ENCODE measurements at places on chromosomes 13 and 19.

- DNase-seq = no peak
Measured at GRCh38 chr13:40343550-40344269, 322.7 kb downstream of the FOXO1 start.

GRCh38 chr13:73273745-73274144 lies 214.9 kb downstream of the KLF5 start:
- peak; percentile 49 for DNase-seq

- DNase-seq = no peak
Measured at GRCh38 chr13:81872581-81872980, 1531.7 kb upstream of the SPRY2 start.

DNA sequence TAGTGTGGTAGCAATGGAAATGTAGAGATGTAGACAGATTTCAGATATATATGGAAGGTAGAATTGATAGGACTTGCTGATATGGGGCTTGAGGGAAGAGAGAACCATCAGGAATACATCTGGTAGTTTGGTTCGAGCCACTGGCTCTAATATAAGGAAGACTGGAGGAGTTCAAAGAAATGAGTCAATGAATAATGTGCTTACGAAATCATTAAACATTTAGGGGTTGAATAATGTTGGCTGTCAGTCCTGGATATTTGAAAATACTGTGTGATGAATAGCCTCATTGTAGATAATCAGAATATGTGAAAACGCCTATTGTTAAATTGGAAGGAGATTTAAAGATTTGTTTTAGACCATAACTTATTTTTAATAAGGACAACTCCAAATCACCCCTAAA lies 21.6 kb downstream of the SGCG start:
- no peak for DNase-seq

DNA sequence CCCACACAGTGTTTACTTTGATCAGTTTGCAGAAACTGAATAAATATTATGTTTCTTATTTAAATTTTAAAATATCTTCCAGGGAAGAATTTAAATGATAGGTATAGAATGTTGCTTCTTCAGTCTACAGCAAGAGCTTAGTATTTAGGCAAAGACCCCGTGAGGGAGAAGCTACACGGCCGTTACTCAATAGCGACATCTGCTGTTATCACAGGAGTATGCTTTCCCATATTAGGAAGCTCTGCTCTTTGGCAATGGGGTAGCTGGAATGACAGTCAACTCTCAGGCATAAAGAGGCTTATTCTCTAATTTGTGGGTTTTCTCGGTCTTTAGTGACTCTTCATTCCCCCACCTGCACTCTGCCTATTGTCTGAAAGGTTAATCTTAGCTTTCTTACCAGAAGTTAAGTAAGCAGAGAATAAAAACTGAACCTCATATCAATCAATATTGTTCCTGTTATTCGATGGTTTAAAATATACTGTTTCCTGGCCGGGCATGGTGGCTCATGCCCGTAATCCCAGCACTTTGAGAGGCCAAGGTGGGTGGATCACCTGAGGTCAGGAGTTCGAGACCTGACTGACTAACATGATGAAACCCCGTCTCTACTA lies 13.2 kb upstream of the LHFPL6 start:
- DNase-seq = peak; percentile 28

- DNase-seq = no peak
Measured at GRCh38 chr13:40186041-40186440, 480.4 kb downstream of the FOXO1 start.

GRCh38 chr19:3625996-3626472 lies 556 bp downstream of the CACTIN start:
- no peak for DNase-seq

DNA sequence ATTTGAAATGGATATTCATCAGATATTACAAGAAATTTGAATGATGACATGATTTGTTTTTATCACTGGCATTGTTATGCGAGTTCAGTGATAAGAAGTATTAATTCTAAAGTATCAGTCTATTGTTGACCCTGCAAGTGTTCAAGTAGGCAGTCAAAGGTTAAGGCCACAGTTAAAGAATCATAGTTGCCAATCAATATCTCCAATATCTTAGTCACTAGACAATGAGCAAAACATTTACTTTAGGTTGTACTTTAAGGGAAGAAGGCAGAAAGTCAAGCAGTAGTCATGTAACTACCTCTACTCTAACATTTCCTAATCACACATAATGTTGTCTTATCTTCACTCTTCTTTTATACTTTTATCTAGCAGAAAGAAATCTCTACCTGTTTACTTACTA lies 709.8 kb downstream of the PCDH17 start:
- no peak for DNase-seq

DNA sequence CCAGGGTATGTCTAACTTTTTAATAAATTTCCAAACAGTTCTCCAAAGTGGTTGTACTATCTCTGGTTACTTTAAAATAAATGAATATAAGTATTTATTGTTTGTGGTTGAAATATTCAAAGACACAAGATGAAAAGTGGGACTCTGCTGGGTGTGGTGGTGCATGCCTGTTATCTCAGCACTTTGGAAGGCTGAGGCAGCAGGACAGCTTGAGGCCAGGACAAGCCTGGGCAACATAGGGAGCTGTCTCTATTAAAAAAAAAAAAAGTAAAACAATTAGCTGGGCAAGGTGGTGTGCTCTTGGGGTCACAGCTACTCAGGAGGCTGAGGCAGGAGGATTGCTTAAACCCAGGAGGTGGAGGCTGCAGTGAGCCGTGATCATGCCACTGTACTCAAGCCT lies 10.4 kb downstream of the PNMA8A start:
- no peak for DNase-seq

DNA sequence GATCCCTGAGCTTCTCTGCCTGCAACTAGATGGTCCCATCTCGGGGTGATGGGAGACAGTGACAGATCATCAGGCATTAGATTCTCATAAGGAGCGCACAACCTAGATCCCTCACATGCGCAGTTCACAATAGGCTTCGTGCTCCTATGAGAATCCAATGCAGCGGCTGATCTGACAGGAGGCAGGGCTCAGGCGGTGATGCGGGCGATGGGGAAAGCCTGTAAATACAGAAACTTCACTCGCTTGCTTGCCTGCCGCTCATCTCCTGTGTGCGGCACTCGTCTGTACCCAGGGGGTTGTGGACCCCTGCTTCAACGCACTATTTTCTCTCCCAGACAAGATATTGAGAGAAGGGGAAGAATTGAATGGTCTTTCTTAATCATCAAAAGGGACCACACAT lies 473.9 kb downstream of the ZNF536 start:
- no peak for DNase-seq

- DNase-seq = no peak
Measured at GRCh38 chr13:60838581-60838980, 441.6 kb downstream of the TDRD3 start.

GRCh38 chr13:23325191-23325590 lies 108.3 kb downstream of the SACS start:
- no peak for DNase-seq

DNA sequence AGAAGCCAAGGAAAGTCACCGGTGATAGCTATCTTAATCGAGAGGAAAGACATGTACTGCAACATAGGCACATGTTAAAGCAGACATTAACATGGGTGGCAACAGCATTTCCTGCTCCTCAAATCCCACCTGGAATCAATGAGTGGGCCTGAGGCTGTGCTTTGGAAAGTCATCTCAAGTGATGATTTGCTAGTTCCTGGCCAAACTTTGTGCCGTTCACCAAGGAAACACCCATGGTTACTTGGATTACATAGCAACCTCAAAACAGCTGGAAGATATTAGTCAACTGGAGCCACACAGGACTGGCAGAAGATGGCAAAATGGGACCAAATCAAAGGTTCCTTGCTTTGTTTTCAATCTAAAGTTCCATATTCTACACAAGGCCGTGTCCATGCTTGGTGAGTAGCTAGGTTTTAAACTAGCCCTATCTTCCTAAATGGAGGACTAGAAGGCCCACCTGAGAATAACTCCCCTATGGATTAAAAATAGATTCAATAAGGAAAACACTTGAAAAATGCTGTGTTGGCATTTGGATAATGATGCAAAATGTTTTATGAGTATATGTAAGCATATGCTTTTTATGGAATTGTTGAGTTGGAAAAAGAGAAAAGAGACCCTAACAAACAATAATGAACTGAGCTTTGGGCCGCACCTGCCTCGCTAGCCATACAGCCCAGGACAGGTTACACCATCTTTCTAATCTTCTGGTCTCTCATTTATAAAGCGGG lies 144.5 kb downstream of the RGCC start:
- DNase-seq = no peak

GRCh38 chr13:78161266-78161665 lies 242.6 kb upstream of the EDNRB start:
- no peak for DNase-seq

DNA sequence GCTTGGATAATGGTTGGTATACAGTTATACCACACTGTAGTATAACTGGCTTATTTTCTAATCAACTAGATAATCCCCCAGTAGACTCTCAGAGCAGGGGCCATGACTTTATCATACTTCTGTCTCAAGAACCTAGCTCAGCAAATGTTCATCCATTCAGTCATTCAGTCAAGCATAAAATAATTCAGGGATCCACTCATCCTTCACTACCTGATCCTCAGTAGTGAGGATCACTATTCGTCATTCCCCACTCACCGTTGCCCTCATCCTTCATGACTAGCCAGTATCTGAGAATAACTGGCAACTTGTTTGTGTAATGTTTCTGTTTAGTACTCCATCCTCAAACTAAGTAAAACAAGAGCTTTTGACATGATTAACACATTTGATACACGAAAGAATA lies 77.6 kb downstream of the TSC22D1 start:
- DNase-seq = no peak

DNA sequence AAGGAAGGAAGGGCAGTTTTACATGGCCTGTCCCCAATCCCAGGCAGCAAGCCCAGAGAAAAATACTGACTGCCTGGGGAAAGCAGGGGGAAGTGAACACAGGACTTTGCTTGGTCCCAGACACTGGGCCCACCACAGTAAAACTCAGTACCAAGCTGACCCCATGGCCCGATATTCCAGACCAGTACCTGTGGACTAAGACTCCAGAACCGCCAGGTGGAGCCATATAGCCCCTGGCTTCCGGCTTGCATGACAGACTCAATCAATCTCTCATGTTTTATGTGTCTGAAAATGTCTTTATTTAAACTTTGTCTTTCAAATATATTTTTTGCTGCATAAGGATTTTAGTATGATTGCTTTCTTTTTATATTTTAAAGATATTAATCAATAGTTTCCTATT lies 767.9 kb upstream of the SLITRK6 start:
- DNase-seq = no peak

GRCh38 chr19:7349961-7350711 lies 1.4 kb downstream of the ARHGEF18 start:
- no peak for DNase-seq

DNA sequence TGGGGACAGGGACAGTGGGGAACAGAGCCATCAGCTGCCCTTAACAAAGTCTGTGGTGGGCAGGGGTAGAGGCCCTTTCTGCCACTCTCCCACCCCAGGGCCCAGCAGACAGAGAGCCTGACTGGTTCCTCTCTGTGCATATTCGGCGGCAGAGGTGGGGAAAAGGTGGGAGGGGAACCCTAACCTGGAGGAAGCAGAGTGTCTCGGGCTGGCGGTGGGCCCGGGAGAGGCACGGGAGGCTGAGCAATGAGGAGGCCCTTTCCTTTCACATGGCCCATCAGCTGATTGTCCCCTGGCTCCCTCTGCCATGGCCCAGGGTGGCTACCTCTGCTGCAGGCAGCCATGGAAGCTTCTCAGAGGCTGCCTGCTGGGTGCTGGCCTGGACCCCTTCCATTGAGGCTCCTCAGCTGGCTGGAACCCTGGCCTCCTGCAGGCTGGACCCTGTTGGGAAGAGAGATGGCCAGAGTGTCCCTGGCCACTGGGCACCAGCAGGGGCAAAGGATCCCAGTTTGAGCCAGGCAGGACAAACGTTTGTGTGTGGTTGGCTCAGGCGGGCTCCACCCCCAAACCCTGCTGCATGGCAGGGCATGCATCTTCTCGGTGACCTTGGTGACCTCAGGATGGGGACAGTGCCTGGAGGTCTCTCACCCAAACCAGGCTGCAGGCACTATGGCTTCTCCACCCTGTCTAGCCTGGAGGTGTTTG lies 202.8 kb upstream of the ZNF536 start:
- DNase-seq = no peak

DNA sequence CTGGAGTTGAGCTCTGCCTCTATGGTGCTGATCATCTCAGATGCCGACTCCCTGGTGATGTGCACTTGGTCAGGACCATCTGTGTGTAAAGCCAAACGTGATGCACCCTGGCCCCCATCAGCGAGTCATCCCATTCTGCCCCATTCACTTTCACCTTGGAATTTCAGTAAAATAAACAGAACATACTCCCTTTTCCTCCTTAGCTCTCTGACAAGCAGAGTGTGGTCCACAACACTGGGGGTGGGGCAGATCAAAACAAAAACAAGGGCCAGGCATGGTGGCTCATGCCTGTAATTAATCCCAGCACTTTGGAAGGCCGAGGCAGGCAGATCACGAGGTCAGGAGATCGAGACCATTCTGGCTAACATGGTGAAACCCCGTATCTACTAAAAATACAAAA lies 12.3 kb downstream of the CEACAM20 start:
- DNase-seq = no peak

DNA sequence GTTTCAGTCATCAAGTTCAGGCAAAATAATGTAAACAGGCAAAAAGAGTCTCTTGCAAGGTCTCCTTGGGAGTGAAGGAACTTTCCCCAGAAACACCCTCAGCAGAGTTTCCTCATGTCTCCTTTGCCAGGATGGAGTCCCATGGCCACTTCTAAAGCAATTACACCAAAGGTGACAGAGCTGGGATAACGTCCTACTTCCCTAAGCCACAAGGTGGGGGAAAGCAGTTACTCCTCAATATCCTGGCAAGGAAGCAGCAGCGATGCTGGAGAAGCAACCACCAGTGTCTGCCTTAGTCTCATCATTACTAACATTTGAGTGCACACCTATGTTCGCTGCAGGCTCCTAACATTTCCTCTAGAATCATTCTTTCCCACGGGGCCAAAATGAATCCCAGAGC lies 88.6 kb downstream of the UBL3 start:
- no peak for DNase-seq

DNA sequence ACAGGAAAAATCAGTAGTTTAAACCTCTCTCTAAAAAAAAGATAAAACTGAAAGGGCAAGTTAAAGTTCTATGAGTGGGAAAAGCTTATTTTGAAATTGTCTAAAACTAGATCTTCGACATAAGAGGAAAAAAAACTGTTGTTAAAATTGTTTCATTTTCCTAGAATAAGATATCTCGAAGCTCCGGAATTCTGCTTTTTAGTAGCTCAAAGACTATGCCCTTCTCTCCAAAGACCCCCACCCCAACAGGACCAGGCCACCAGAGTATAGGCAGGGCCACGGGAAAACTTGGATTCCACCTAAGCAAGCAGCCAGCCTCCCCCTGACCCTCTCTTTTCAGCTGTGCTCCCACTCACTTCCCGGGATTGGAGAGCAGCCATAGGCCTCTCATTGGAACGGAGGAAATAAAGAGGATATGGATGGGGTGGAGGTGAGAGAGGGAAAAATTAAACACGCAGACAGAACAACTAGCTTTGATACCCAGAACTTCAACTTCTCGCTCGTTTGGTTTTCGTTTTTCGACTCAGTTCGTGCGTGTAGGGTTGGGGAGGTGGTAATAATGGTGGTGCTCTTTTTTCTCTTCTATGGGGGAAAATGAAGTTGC lies 3.0 kb downstream of the POU4F1 start:
- DNase-seq = no peak

- DNase-seq = no peak
Measured at GRCh38 chr13:106882246-106882645, 314.3 kb upstream of the ARGLU1 start.

- no peak for DNase-seq
Measured at GRCh38 chr13:25371158-25371874, 458 bp upstream of the ATP8A2 start.

- no peak for DNase-seq
Measured at GRCh38 chr13:93243375-93244063, 16.9 kb downstream of the GPC6 start.

All from amniotic stem cell (primary cell).